ENCODE measurements at places on chromosomes 7 and 10.

GRCh38 chr10:8811201-8811600 is 756.7 kb downstream of the GATA3 start:
- no peak for DNase-seq

DNA sequence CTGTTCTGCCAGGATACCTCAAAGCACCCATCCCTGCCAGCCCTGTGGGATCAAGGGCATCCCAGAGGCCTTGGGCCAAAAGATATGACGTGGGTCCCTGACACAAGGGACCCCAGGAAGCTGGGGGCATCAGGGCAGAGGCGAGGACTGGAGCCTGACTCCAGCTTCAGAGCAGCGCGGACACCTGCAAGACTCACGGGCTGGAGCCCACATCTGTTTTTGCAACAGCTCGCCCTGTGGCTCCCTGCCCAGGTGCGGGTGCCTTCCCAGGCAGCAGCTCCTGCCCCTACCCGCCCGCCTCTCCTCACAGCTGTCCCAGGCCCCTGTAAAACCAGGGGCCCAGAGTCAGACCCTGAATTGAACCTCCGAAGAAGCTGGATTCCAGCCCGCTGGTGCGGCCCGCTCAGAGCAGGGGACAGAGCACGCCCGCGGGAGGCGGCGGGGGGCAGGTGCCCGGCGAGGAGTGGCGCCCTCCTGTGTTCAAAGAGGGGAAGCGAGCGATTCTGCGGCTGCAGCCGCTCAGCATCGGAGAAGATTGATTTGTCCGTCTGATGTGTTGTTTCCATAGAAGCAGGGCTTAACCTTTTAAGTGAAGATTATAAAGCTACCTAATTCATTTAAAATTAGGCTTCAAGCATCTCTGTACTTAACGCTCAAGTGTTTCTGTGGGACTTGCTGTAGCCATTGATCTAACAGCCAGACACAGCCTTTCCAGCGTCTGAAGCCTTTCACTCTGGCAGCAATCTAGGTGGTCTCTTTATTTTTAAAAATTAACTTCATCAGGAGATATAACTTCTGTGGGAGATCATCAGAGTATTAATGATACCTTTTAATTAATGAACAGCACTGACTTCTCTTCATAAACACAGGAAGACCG is 88.4 kb downstream of the BEND7 start:
- DNase-seq, result no peak

DNA sequence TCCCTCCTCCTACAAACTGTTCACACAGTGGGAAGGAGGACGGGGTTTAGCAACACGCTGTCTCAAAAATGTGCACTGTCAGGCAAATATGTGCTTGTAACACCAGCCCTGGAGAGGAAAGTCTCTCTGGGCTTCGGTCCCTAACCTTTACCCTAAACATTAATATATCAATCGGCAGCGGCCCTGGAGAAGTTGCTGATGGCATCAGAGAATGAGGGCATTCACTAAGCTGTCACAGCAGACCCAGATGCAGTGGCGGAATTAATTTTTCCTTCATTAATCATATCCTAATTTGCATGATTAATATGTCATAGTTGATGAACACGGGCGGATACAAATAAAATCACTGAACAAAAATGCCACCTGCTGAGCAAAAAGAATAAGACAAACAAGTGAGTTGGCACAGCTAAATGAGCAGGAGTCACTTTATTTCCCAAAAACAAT is 45.2 kb upstream of the INSIG1 start:
- DNase-seq, result no peak

GRCh38 chr7:92964141-92964540 is 127.8 kb upstream of the CDK6 start:
- DNase-seq, result no peak

DNA sequence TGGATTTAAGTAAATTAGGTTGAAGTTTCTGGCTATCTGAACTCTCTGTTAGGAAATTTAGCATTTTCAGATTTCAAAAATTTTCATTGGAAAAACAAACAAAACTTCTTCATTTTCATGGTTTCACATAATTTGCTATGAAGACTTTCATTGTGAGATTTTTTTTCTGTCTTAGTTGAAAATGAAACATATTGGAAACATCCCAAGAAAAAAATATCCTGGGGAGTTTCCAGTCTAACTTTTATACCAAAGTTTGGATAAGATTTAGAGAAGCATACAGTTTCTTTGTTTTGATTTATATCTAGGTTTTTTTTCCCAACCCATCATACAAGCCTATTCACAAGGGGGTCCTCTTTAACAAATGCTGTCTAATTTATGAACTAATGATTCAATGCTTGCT is 300.5 kb upstream of the SEMA3A start:
- no peak for DNase-seq

DNA sequence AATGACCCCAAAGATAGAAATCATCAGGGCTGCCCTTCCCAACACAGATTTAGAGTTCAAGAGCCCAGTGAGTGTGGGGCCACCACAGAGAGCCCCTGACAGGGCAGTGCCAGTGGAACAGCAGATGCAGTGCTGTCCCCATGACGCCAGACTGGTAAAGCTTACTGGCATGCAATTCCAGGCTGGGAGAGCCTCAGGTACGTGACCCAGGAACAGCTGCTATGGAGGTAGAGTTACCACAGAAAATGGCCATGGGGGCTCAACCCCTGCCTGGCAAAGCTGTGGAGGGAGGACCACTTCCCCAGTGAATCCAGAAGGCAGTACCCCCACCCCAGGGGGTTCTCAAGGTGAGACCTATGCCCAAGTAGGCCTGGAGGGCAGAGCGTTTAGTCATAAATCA is 228.5 kb downstream of the POLR1F start:
- no peak for DNase-seq

DNA sequence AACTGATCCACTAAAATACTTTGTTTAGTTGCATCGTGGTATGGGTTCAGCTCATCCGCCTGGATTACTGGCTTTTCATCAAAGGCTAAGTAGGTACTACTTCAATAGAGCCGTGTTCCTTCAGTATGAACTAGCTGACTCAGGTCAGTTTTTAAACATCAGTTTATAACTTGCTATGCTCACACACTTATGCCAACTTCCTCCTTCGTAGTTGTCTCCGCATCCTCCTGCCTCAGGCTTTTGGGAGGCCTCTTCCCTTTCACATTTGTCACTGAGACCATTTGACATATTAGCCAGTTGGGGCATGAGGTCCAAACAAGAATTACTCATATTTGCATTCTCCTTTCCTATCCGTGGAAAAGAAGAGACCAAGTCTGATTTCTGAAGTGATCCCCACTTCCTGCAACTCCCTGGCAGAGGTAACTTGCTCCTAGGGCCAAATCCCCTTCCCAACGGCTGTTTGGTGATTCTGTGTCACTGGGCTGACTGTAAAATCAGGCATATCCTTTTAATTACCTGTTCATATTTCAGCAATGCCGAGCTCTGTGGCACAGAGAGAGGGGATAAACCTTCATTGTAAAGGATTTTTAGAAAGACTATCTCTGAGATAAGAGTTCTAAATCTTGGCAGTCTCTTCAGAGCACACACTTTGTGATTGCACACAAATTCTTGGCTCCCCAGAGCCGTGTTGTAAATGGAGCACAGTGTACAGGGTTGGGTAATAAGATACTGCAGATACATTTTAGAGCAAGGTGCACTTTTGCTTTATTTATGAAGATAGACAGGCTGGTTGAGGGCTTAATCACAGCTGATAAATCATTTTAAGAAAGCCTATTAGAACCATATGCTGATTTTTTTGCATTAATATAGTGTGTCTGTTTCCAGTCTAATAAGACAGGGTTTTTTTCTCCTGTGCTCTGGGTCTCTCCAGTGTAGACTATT is 108.0 kb downstream of the CREB5 start:
- DNase-seq, result no peak

Data from cortex of kidney (tissue), 1 donor.